Stimulated activated CD4-positive, alpha-beta T cell treated with anti-CD3 and anti-CD28 coated beads, Interleukin-12 subunit alpha, Interleukin-12 subunit beta, amount 100 ng/mL, for 48 hours (primary cell): ENCODE measurements at places on chromosomes 6 and 20.

GRCh38 chr6:38599966-38600550, 39.7 kb downstream of the BTBD9 start:
- DNase-seq = no peak

DNA sequence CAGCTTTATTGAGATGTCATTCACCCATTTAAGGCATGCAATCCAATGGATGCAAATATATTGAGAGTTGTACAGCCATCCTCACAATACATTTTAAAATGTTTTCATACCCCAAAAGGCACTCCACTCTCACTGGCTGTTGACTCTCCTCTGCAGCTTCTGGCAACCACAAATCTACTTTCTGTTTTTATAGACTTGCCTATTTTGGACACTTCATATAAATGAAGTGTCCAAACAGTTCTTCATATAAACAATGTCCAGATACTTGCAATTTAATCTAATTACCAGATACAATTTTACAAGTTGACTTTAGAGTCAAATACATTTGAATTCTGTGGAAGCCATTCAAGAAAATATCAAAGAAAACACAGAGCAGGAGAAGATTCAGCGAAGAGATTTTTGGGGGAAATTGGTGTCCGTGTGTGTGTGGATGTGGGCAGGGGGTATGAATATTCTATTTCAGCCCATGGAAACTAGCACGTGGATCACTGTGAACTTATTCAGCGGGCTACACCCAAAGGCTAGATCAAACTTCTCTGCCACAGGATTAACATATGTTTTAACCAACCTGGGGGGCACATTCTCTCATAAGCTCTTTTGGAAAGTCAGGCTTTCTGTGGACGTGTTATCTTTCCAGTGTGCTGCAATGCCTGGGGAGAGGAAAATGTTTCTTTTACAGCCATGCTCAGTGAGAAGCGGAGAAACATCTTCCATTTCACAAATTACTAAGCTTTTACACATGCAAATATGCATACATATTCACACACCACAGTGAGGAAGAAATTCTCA, 73.9 kb downstream of the PLG start:
- DNase-seq = no peak

DNA sequence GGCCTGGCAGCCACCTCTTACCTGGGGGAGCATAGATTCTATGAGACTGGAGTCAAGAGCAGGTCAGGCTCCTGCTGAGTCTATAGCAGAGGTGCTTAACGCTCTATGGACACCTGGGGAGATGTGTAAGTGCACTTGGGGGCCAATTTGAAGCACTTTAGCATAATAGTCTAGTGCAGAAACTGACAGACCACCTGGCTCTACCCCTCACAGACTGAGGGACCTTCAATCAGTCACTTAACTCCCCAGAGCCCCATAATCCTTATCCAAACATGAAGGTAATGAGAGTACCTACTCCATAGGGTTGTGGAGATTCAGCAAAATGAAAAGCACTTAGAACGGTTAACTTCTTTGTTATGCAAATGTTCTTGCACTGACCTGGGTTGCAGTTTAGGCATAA, 87.3 kb upstream of the SLC22A16 start:
- DNase-seq = no peak

GRCh38 chr20:4113615-4114603, 98.6 kb upstream of the RNF24 start:
- no peak for DNase-seq

DNA sequence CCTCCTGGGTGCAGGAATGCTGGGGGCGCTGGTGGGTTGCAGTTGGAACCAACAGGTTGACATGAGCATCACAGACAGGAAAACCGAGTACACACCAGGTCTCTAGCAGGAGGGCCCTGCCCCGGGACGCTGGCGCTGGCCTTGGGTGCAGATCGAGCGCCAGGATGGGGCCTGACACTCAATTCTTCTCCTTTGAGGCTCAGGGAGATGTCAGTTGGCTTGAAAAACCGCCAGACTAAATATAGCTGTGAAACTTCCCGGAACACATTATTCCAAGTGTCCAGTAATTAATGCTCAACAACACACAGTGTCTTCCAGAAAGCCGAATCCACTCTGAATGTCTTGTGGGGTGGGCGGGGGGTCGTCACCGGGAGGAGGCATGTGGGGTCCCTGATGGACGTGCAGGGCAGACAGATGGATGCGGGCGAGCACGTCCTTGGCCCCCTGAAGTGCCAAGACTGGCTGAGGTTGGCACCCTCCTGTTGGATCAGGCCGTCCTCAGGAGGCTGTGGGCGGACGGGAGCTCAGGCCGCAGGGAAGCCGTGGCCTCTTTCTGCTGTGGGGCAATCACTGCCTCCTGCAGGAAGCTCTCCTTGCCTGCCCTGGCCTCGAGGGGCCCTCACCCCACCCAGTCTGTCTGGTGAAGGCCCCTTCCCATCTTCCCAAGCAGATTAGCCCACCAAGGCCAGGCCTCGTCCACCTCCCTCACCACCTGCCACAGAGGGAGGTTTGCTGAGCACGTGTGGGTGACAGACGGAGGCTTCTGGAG, 19.4 kb upstream of the GATA5 start:
- DNase-seq = no peak

GRCh38 chr6:227812-228338, 64.4 kb upstream of the DUSP22 start:
- no peak for DNase-seq

DNA sequence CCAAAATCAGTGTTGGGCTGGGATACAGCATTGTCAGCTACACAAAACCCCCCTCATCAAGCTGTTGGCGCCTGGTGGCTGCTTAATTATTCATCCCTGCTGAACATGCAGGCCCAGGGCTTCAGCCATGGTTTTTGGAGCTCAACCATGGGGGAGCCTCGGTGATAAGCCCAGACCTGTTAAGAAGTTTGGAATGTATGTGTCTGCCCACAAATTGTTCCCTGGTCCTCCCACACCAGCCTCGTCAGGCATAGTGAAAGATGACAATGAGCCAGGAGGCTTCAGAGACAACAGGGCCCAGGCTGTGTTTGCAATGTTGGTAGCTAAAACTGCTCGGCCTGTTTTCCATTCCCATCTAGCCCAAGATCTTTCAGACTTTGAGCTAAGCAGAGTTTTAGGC, 34.8 kb upstream of the SIRPA start:
- no peak for DNase-seq

GRCh38 chr20:18857640-18858039, 44.1 kb downstream of the SCP2D1 start:
- no peak for DNase-seq

DNA sequence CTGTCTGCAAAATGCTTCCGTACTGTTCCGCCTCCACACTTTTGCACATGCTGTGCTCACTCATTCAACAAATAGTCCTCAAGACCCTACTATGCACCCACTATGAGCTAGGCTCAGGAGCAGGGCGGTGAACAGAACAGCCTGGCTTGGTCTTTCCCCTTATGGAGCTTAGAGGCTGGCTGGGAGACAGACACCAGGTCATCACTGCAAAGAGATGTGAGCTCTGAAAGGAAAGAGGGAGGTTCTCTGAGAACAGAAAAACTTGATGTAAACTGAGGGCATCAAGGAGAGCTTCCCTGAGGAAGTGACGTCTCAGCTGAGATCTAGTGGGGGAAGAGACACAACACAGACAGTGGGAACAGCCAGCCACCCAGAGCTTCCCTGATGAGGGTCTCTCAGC, 31.0 kb upstream of the TGM2 start:
- no peak for DNase-seq

DNA sequence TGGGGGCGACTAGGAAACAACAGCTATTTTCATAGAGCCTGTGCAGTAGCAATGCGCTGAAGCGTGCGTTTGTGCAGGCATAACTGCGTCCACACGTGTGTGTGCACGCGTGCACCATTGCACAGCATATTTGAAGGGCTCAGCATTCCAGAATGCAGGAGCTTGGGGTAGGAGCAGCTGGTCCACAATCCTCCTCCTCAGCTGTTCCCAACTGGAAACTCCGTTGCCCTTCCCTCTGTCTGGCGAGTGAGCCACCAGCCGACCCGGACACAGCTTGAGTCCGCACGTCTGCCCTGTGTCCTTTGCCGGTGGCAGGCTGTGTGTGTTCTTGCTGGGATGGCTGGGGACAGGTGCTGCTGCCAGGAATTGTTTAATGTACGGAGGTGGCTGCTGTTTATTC, 110.2 kb downstream of the SASH1 start:
- no peak for DNase-seq

- no peak for DNase-seq
These were observed 10.9 kb upstream of the MRGBP start for GRCh38 chr20:62785393-62785792.

- DNase-seq = no peak
These were observed 30.7 kb downstream of the ARHGAP18 start for GRCh38 chr6:129679275-129679674.

GRCh38 chr20:5510446-5510845, 193.7 kb upstream of the PROKR2 start:
- no peak for DNase-seq

DNA sequence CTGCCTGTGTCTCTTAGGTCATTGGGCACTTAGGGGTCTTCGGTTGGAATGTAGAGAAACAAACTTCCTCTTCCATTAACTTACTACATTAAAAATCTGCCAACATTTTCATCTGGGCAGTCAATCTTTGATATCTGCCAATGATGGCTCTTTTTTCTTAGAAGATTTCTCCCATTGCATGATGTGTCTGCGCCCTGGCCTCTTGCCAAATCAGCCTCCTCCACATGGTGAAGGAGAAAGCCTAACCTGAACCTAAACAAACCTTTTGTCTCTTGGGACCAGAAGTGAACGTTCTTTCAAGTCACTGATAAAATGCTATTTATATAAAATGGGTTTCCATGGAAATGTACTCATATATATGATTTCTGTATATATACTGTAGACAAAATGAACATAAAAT, 998.9 kb upstream of the GJE1 start:
- no peak for DNase-seq

- no peak for DNase-seq
These were observed 238.4 kb upstream of the AFDN start for GRCh38 chr6:167588181-167588919.

GRCh38 chr20:32535953-32536823, 48.9 kb downstream of the NOL4L start:
- no peak for DNase-seq

DNA sequence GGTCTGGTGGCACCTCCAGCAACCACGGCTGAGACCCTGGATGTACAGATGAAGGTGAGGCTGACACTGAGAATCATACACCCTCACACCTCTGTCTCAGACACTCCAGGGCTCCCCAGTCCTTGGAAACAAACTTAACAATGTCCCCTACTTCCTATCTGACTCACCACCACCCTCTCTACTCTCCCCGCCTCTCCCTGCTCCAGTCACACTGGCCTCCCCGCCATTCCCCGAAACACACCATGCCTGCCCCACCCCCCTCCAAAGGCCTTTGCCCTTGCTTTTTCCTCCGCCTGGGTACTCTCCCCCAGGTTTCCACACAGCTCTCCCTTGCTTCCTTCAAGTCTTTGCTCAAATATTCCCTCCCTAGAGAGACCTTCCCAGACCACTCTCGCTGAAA, 16.3 kb downstream of the BPI start:
- DNase-seq = no peak

DNA sequence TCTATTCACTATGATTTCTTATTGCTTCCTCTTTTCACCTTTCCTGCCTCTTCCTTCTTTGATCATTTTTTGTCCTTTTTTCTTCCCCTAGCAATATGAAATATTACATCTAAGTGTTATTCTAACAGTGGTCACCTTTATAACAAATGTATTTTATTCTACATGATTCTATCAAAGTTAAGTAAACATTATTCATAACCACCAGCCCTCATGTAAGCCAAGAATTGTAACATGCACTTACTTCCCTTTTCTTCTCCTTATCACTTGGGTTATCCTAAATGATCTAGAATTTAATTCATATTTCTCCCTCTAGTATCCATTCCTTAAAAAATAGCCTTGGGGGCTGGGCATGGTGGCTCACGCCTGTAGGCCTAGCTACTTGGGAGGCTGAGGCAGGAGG, 88.3 kb upstream of the SLC22A23 start:
- DNase-seq = no peak

DNA sequence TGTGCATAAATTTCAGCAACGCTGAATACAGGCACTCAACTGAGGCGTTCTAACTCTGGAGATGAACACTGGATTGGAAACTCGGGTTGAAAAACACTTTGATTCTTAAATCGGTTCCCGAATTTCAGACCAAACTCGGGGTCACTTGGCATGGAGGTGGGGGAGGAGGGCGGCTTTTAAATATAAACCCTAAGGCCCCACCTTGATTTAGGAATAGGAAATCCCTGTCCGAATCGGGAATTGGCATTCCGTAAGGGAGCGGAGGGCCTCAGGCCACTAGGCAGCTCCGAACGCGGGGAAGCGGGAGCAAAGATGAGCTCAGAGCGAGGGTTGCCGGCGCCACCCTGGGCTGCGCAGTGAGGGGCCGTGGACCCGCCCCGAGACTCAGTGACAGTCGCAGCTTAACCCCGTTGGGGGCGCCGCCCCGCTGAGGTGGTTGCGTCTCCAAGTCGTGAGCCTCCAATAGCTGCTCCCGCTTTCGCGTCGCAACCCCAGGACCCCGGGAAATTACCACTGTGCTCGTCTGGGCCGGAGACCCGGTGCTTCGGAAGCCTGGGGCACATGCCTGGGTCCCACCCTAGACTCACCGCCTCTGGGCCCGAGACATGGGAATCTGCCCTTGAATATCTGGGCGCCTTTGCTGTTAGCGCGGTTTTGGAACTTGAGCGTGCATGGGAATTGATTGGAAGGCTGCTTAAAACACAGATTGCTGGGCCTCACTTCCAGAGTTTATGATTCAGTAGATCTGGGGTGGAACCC, 4.6 kb upstream of the SIM1 start:
- DNase-seq = no peak

DNA sequence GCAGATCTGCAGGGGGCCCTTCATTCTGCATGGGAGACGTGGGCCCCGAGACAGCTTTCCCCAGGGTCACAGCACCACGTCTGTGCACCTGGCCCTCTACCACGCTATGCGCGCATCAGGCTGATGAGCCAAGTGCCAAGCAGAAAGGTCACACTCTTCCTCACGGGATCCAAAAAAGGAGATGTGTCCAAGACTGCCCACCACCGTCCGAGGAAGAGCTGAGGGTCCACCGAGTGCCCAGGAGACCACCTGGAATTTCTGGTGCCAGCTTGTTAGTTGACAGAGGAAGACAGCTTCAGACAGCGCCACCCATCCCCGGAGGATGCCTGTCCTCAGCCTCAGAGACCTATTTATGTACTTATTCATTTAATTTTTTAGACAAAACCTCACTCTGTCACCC, 77.6 kb upstream of the QKI start:
- DNase-seq = no peak

- DNase-seq = no peak
These were observed 16.2 kb upstream of the MRPS18A start for GRCh38 chr6:43703512-43704429.

DNA sequence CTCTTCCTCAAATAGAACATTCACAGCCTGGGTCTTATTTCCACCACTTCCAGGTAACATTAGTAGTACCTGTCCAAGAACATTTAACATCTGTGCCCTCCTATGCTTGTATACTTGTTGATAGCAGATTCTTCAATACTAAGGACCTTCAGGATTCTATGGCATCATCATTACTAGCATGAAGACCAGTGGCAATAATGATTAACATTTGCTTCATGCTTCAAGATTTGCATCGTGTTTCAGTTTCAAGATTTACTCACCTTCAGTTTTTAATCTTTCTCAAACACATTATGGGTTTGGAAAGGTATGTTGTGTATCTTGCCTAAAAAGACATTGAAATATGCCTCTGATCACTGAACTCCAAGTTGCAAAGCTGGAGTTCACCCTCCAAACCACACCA, 412.8 kb upstream of the NRSN1 start:
- DNase-seq = no peak
